Left lung (tissue), 14 donors: ENCODE measurements at places on chromosomes 13 and 19. TPM values are rescaled to one million over a fixed set of nuclear protein-coding genes. Genes with fewer than 3 reads are reported as not detected.

The AZU1 gene
- 1.3 TPM for total RNA-seq

The SARS2 gene
- total RNA-seq: 15.4 TPM

The IQCN gene
- total RNA-seq: 5.8 TPM

The CBLC gene
- total RNA-seq: 5.2 TPM

The PLK5 gene
- total RNA-seq: not detected

The BICRA gene
- 13.8 TPM for total RNA-seq

The ZNF93 gene
- total RNA-seq: 8.3 TPM

The DMKN gene
- 104 TPM for total RNA-seq

The BCKDHA gene
- total RNA-seq: 12.1 TPM

The ZNF724 gene
- 4.7 TPM for total RNA-seq

The ICAM1 gene
- total RNA-seq: 149 TPM

The ZNF497 gene
- 0.76 TPM for total RNA-seq

The WDR87 gene
- not detected for total RNA-seq

The RNASEH2A gene
- 16.6 TPM for total RNA-seq

The NCR1 gene
- total RNA-seq: 0.73 TPM

The SCN1B gene
- total RNA-seq: 7.7 TPM

The DPRX gene
- total RNA-seq: not detected

The SHC2 gene
- 16.8 TPM for total RNA-seq

The ZNF211 gene
- 15.8 TPM for total RNA-seq

The ZFR2 gene
- 0.26 TPM for total RNA-seq

The MYO1F gene
- 161 TPM for total RNA-seq

The PLVAP gene
- total RNA-seq: 21.9 TPM

The SERPINE3 gene
- not detected for total RNA-seq

The PRR22 gene
- total RNA-seq: 4.5 TPM

The CELF5 gene
- not detected for total RNA-seq

The IZUMO1 gene
- total RNA-seq: 1.5 TPM

The PRODH2 gene
- not detected for total RNA-seq

The CAPS gene
- 8.8 TPM for total RNA-seq

The ARRDC5 gene
- total RNA-seq: 0.81 TPM

The ZNF254 gene
- 21.3 TPM for total RNA-seq

The DCT gene
- not detected for total RNA-seq

The GRK1 gene
- total RNA-seq: 0.21 TPM

The SELENOV gene
- total RNA-seq: not detected

The FOSB gene
- total RNA-seq: 20.4 TPM

The ATP1A3 gene
- total RNA-seq: not detected
